Cardiac muscle cell (in vitro differentiated cells and primary cell): ENCODE measurements at places on chromosomes 6 and 20.

- H3K27ac ChIP-seq: no peak overlapping the region
- H3K27me3 ChIP-seq: no peaks in the 10 kb centered on the region
- no peak overlapping the region for H3K4me3 ChIP-seq
- H3K4me1 ChIP-seq: no peaks in the 10 kb centered on the region
- no peak for DNase-seq
- no peaks in the 10 kb centered on the region for H3K36me3 ChIP-seq
These were observed 3.7 kb upstream of the RAET1E start for GRCh38 chr6:149901444-149902140.

GRCh38 chr6:45044086-45044485 lies 284.0 kb upstream of the RUNX2 start:
- no peak for DNase-seq
- H3K4me3 ChIP-seq: no peak overlapping the region
- H3K36me3 ChIP-seq: no peaks in the 10 kb centered on the region
- no peak overlapping the region for H3K27ac ChIP-seq

DNA sequence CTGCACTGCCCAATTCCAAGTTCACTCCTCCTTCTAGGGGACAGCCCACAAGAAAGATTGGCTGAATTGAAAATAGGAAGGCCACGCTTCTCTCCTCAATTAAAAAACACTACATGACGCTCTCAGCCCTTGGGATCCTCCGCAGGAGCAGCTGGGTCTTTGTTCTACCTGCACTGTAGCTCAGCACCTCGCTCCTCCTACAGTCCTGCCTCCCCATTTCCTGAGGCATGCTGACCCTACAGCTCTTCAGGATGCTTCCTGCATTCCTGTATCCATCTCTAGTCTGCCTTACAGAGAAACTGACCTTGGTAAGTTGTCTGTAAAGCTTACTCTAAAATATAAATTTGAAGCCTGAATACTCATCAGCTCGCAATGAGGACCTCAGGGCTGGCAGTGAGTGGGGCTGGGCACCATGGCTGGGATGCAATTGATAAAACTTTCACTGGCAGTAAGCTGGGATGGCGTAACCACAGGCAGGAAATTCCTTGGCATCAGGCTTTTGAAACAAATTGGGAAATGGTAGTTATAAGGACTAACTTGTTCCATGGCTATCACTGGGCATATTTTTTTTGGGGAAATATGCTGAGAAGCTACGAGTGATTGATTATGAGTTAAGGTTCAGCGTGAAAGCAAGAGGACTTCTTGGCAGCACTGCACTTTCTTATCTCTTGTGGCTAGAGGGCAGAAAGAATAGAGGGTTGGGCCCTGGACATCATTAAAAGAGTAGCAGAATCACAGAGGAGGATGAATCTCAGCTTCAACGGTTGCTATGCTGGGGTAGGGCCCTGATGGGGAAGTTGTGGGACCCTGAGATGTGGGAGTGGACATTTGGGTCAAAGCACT lies 11.7 kb upstream of the SIRPB1 start:
- DNase-seq: peak; percentile 32
- H3K27me3 ChIP-seq: peaks cover 5% of the 10 kb centered on the region
- no peak overlapping the region for H3K4me3 ChIP-seq
- H3K36me3 ChIP-seq: no peaks in the 10 kb centered on the region
- no peak overlapping the region for H3K27ac ChIP-seq
- no peaks in the 10 kb centered on the region for H3K4me1 ChIP-seq

- peak overlapping the region; percentile 49 for H3K27ac ChIP-seq
- H3K27me3 ChIP-seq: no peaks in the 10 kb centered on the region
- H3K36me3 ChIP-seq: peaks cover 31% of the 10 kb centered on the region
- H3K4me3 ChIP-seq: no peak overlapping the region
- H3K4me1 ChIP-seq: no peaks in the 10 kb centered on the region
These were observed 17.8 kb downstream of the TOMM34 start for GRCh38 chr20:44942264-44942973.

GRCh38 chr6:82248273-82248735 lies 760 bp upstream of the IBTK start:
- H3K27me3 ChIP-seq: no peaks in the 10 kb centered on the region
- no peak for DNase-seq
- H3K36me3 ChIP-seq: no peaks in the 10 kb centered on the region
- peaks cover 18% of the 10 kb centered on the region for H3K4me1 ChIP-seq
- peak overlapping the region; percentile 68 for H3K4me3 ChIP-seq

GRCh38 chr6:136784271-136784664 lies 8.0 kb downstream of the MAP3K5 start:
- no peak overlapping the region for H3K27ac ChIP-seq
- no peaks in the 10 kb centered on the region for H3K36me3 ChIP-seq
- peaks cover 5% of the 10 kb centered on the region for H3K27me3 ChIP-seq
- no peak for DNase-seq
- no peak overlapping the region for H3K4me3 ChIP-seq
- H3K4me1 ChIP-seq: peaks cover 4% of the 10 kb centered on the region
